NCI-H2107 (cell line): ENCODE measurements at places on chromosomes 6 and 20.

- no peak for DNase-seq
These were observed 158.6 kb downstream of the TSHZ2 start for GRCh38 chr20:53130795-53131194.

GRCh38 chr6:39102821-39103136 lies 12.2 kb downstream of the SAYSD1 start:
- DNase-seq = no peak

DNA sequence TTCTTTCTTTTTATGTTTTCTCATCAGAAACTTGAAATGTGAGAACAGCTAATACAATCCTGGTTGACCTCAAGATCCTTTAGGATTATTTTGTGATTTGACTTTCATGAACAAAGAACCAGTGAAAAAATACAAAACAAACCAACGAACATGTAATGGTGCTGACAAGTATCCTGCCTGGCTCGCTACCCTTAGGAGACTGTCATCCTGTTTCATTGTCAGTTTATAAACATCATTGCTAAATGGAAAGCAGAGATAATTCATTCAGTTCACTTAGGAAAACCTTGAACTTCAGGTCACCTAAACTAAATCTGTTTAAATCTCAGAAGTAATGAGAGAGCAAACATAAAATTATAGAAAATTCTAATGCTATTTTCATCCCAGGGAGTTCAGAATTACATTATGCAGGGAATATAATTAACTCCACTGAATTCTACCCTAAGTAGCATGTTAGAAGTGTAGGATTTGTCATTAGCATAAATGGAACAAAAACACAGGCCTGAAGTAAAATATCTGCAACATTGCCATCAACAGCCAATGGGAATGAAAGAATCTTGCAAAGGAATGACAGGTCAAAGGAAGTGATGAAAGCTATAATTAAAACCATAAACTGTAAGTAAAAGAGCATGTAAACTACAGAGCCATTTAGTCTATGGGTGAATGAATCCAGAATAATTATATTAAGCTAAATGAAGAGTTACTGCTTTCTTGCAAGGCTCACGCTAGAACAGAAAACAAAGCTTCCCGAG lies 401.2 kb upstream of the MANEA start:
- no peak for DNase-seq

GRCh38 chr20:17873410-17874270 lies 95.0 kb downstream of the SNX5 start:
- DNase-seq = peak; percentile 11

DNA sequence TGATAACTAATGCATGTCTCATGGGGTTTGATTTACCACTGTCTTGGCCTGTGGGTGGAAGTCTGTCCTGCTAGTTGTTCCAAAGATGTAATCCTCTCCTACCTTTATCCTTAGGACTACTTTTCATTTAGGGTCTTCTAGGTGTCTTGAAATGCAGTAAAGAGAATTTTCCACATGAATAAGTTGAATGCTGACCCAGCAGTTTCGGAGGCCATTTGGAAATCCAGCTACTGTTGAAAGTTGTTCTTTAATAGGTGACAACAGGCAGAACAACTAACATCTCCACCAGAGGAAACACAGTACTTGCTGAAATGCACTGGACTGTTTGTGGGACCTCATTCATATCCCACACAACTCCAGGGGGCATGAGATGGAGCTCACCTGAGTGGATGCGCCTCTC lies 478.1 kb downstream of the BTBD3 start:
- no peak for DNase-seq

- no peak for DNase-seq
These were observed 62.1 kb downstream of the HTR1B start for GRCh38 chr6:77401231-77401630.

DNA sequence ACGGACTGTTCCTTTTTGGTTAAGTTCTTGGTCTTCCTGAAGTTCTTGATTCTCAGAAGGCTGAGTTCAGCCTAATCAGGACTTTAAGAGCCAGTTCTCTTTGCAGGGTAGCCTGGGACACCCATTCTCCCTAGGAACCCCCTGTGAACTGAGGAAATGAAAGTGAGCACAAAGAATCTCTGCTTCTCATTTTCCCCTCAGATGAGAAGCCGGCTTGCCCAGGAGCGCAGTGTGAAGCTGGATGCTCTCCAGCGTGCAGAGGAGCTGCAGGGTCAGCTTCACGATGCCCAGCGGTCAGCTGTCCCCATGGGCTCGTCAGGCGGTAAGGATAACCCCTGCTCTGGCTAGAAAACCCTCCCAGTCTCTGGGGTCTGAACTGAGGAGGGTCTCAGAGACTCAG lies 34.0 kb downstream of the CD164 start:
- no peak for DNase-seq

GRCh38 chr20:44389871-44390270 lies 34.4 kb downstream of the HNF4A start:
- DNase-seq = no peak

DNA sequence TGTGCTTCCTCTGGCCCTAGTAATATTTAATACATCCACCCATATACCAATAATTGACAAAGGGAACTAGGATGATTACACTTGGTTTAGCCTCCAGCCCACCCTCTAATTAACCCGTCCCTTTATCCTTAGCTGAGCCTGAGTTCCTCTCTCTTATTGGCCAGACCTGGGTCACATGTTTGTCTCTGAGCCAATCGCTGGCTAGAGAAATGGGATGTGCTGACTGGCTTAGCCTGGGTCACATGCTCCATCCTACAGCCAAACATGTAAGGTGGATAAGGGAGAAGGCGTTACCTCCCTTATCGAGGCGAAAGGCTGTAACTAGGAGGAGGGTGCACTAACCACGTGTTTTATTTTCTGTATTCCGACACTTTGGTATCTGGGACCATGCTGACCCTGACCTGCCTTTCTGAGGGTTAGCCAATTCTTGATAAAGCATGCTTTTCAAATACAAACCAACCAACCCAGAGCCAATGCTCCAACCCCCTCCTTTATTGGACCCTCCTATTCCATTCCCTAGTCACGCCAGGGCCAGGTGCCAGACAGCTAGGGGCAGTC lies 262.7 kb downstream of the PREX1 start:
- DNase-seq = no peak

- DNase-seq = no peak
These were observed 71.3 kb upstream of the EYA4 start for GRCh38 chr6:133169901-133170300.

- DNase-seq = no peak
These were observed 62.8 kb downstream of the LY86 start for GRCh38 chr6:6651335-6651734.

GRCh38 chr20:38414769-38415450 lies 20.2 kb downstream of the SNHG17 start:
- DNase-seq = no peak

DNA sequence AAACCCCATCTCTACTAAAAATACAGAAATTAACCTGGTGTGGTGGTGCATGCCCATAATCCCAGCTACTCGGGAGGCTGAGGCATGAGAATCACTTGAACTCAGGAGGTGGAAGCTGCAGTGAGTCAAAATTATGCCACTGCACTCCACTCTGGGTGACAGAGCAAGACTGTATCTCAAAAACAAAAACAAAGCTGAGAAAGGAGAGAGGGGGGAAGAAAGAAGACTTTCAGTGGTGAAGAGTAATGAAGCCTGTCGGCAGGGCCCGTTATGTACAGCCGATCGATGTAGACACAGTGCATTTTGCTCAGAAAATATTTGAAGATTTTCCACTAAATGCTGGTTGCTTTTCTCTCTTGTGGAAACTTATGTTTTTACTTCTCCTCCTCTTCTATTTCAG lies 13.8 kb downstream of the VAPB start:
- DNase-seq = no peak

DNA sequence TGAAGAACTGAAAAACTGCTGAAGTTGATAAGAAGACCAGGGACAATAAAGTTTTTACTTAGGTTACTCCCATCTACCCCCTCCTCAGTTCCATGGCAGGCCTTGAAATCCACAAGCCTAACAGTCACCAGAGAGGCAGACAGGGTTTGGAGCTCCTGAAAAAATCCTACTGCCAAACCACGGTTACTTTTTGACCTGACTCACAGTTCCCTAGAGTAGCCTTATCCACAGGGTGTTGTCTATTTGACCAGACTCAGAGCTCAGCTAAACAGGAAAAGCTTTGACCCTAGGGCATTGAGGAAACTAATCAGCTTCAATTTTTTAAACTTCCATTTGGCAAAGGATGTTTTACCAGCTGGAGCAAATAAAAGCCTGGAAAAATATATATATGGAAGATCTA lies 257.7 kb upstream of the NT5E start:
- no peak for DNase-seq

GRCh38 chr6:139439349-139439748 lies 64.9 kb upstream of the CITED2 start:
- DNase-seq = no peak

DNA sequence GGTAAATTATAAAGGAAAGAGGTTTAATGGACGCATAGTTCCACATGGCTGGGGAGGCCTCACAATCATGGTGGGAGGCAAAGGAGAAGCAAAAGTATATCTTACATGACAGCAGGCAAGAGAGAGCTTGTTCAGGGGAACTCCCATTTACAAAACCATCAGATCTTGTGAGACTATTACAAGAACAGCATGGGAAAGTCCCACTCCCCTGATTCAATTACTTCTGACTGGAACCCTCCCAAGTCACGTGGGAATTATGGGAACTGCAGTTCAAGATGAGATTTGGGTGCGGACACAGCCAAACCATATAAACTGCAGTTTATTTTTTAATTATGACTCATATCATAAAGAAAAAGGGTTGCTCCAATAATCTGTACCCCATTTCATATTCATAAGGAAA lies 22.3 kb upstream of the HLA-DQA2 start:
- DNase-seq = no peak

GRCh38 chr6:154448448-154449096 lies 61.9 kb downstream of the CNKSR3 start:
- peak; percentile 30 for DNase-seq

GRCh38 chr6:112362027-112362795 lies 15.1 kb downstream of the RFPL4B start:
- DNase-seq = no peak

DNA sequence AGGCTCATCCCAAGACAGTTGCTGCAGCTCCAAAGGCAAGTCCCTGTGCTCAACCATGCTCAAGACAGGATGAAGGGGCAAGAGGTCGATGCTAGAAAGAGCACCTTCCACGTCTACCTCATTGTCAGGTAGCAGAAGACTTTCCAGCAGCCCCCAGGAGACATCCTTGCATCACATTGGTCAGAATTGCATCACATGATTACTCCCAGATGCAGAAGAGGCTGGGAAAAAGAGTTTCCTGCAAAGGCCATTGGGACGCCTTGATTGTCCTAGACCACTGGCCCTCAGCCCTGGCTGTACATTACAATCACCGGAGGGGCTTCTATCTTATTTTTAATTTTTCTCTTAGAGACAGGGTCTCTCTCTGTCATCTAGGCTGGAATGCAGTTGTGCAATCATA lies 17.3 kb upstream of the ZNF334 start:
- no peak for DNase-seq

DNA sequence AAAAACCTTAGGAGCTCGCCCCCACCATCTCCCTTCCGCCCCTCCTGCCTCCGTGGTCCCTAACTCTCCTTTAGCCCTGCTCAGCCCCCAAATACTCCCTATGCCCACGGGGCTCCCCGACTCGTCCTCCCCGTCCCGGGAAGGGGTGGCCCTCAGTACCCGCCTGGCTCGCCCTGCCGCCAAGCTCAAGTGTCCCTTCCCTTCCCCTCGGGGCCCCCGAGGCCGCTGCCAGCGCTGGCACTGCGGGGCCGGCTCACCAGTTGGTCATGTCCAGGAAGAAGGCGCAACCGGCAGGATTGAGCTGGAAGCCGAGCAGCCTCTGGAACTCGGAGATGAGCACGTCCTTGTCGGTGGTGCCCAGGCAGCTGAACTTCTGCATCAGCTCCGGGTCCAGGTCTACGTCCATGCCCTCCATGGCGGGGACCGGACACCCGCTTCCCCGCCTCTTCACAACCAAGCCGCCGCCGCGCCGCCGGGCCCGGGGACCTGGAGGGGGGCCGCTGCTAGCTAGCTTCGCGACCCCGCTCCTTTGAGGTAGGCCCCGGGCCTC lies 303 bp downstream of the ILRUN start:
- no peak for DNase-seq

GRCh38 chr6:46376562-46377061 lies 114.6 kb downstream of the RCAN2 start:
- no peak for DNase-seq

DNA sequence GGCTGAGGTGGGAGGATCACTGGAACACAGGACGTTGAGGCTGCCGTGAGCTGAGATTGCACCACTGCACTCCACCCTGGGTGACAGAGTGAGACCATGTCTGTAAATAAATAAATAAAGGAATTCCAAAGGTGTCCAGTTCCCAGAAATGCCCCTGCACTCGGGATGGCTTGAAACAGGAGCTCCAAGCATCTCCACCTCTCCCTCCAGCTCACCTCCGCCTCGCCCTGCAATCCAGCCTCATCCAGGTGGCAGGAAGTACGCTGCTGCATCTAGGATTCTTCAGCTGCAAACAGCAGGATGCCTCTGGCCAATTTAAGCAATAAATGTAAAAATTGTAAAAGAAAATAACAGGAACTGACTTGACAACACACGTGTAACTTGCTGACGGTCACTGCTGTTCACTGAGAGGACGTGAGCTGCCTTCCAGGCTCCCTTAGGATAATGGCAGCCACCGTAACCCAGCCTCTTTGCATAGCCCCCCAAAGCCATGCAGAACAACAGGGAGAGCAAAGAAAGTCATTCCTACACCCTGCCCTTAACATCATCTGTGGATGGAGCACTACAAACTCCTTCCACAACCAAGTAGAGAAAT lies 11.4 kb upstream of the GRM4 start:
- no peak for DNase-seq

GRCh38 chr6:112153926-112154607 lies 66.7 kb downstream of the FAM229B start:
- no peak for DNase-seq

- no peak for DNase-seq
These were observed 17.8 kb upstream of the TMEM14A start for GRCh38 chr6:52653151-52653550.

GRCh38 chr6:218153-219018 lies 73.9 kb upstream of the DUSP22 start:
- DNase-seq = no peak

GRCh38 chr6:91895599-91896285 lies 1308.9 kb upstream of the MAP3K7 start:
- DNase-seq = no peak

GRCh38 chr20:31474758-31475427 lies at the start of the genes DEFB124 and REM1:
TSS of gene DEFB124 (minus strand) at chr20:31475127. CDS start at chr20:31473013, 2,114 bp downstream.
TSS of gene REM1 (plus strand) at chr20:31475288. CDS start at chr20:31476446, 1,158 bp downstream.
- no peak for DNase-seq
